Stimulated activated CD8-positive, alpha-beta memory T cell treated with anti-CD3 and anti-CD28 coated beads, Interleukin-2, amount 100 ng/mL, for 1 hour (primary cell): ENCODE measurements at places on chromosomes 5 and 9.

DNA sequence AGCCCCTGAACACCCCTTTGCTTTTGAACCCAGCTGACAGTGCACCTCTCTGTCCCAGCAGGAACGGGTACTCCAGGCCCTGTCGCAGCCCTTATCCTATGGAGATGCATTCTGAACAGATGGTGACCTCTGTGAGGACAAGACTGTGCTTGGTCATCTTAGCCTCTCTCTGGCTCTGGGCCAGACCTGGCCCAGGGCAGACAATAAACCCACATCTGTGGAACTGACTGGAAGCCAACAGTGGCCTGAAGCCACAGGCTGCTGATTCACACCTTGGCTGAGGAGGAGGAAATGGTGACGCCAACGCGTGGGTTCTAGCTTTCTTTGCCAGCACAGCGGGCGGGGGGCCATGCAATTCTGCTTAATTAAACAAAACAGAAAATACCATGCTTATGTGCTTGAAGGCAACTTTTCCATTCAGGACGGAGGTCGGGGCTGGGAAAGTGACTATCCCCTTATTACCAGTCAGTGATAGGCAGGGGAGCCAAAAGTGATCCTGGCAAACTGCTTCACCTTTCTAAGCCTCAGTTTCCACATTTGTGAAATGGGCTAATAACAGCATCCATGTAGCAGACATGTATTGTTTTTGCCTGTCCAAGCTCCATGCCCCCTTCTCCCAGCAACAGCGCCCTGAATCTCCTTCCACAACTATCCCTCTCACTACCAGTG, 10.8 kb downstream of the SH3PXD2B start:
- DNase-seq = no peak

GRCh38 chr5:62457071-62457470, 44.5 kb downstream of the IPO11 start:
- DNase-seq = no peak

- no peak for DNase-seq
Measured at GRCh38 chr5:138149530-138149929, 10.3 kb upstream of the NME5 start.

GRCh38 chr5:53311681-53312080, 168.7 kb upstream of the FST start:
- DNase-seq = no peak

GRCh38 chr5:143153332-143154119, 250.0 kb downstream of the NR3C1 start:
- no peak for DNase-seq

GRCh38 chr5:64347309-64347708, 158.5 kb upstream of the RGS7BP start:
- DNase-seq = no peak

GRCh38 chr5:141590127-141590526, 28.7 kb downstream of the DIAPH1 start:
- no peak for DNase-seq
